ENCODE measurements at places on chromosomes 13 and 19. TPM values are rescaled to one million over a fixed set of nuclear protein-coding genes. Genes with fewer than 3 reads are reported as not detected.
A peak's percentile ranks its signal among the peaks of the same experiment; 100 is the strongest.

SOX1 gene
- 0.04 TPM for total RNA-seq

NPHS1 gene
- 1.0 TPM for total RNA-seq

ZNF208 gene
- not detected for total RNA-seq

DNA sequence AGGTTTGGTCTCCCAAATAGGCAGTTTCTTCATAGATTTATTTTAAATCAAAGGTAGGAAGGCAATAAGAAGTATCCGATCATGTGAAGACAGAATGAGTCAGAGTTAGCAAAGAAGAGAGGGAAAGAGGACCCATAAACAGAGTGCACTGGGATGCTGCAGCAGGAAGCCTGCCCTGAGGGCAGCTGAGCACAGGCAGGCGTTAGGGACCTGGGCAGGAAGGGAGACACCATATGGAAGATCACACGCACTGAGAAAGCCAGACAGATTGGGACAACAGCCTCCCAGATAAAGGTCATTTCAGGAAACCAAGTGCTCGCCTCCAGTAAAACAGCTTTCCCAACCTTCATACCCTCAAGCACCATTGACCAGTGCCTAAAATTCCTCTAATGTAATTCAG lies 598.0 kb downstream of the EFNB2 start:
- peak; percentile 32 for DNase-seq
- H3K27ac ChIP-seq, result no peak overlapping the region
- H3K4me3 ChIP-seq, result no peak overlapping the region
- no peaks in the 10 kb centered on the region for H3K4me1 ChIP-seq
- no peaks in the 10 kb centered on the region for H3K27me3 ChIP-seq
- H3K36me3 ChIP-seq, result no peaks in the 10 kb centered on the region

- H3K27me3 ChIP-seq, result no peaks in the 10 kb centered on the region
- no peaks in the 10 kb centered on the region for H3K4me1 ChIP-seq
- no peak overlapping the region for H3K27ac ChIP-seq
- DNase-seq, result no peak
- no peaks in the 10 kb centered on the region for H3K36me3 ChIP-seq
These were observed 12.1 kb downstream of the PRR22 start for GRCh38 chr19:5772416-5772815.
